Right ventricle myocardium superior (tissue), 1 donor: ENCODE measurements at places on chromosomes 7 and 10. TPM values are rescaled to one million over a fixed set of nuclear protein-coding genes. Genes with fewer than 3 reads are reported as not detected.

Gene PCLO
- 3.8 TPM for total RNA-seq

Gene FXYD4
- not detected for total RNA-seq

Gene AKR1C4
- total RNA-seq, result not detected

Gene PRLHR
- total RNA-seq, result not detected

Gene CLIP2
- total RNA-seq, result 6.6 TPM

Gene HOXA10
- not detected for total RNA-seq

Gene GFRA1
- 5.9 TPM for total RNA-seq

Gene ABCB4
- total RNA-seq, result 5.0 TPM

Gene SAMD9L
- 3.7 TPM for total RNA-seq

Gene ATXN7L1
- total RNA-seq, result 5.3 TPM

Gene DNAJC9
- 7.8 TPM for total RNA-seq

Gene BEND7
- total RNA-seq, result 18.5 TPM

Gene KLF6
- 60.2 TPM for total RNA-seq

Gene SPOCK2
- 9.6 TPM for total RNA-seq

Gene HTR5A
- not detected for total RNA-seq

Gene ARMC3
- not detected for total RNA-seq

Gene ELMO1
- total RNA-seq, result 11.9 TPM

Gene CH25H
- total RNA-seq, result 0.22 TPM

Gene SPDYE2
- not detected for total RNA-seq

Gene RPP30
- total RNA-seq, result 27.4 TPM

Gene CLCN1
- 0.08 TPM for total RNA-seq

Gene KNDC1
- total RNA-seq, result not detected

Gene SPDYE1
- total RNA-seq, result not detected

Gene KAT6B
- 36.2 TPM for total RNA-seq

Gene INTS15
- 15.6 TPM for total RNA-seq

Gene PARD3
- total RNA-seq, result 33.5 TPM

Gene PLPP4
- total RNA-seq, result not detected
